Mesothelial cell of epicardium (in vitro differentiated cells): ENCODE measurements at places on chromosomes 4 and X. TPM values are rescaled to one million over a fixed set of nuclear protein-coding genes. Genes with fewer than 3 reads are reported as not detected.

HSD17B13 gene
- total RNA-seq = 0.16 to 0.20 TPM (median 0.18 TPM) in 3 replicates

GRCh38 chr4:74933562-74934015 lies 673 bp downstream of the PARM1 start:
- no peak for DNase-seq

DNA sequence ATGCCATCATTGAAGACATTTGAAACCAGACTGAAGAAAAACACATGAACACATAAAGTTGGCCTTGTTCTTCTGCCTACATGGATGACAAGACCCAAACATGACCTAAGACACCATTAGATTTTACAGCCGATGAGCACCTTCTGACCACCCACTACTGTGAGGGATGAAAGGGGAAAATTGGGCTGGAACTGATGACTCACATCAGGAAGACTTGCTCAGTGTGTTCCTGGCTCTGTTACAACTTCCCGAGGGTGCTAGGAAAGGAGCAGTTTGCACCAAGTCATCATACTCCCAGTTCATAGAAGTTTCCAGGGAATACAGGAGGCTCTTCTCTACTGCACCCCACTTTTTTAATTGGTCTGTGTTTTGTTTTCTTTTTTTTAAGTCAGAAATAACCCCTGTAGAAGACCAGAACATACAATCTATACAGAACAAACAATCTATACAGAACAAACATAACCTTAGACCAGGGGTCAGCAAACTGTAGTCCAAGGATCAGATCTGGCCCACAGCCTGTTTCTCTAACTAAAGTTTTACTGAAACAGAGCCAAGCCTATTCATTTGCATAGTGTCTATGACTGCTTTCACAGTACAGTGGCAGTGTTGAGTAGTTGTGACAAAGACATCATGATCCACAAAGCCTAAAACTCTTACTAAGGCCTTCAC lies 25.3 kb downstream of the BTC start:
- no peak for DNase-seq

GRCh38 chr4:128793859-128794672 lies 15.4 kb upstream of the JADE1 start:
- no peak for DNase-seq

- DNase-seq = peak; percentile 35
Observed at GRCh38 chr4:2934077-2934812, 29.0 kb downstream of the NOP14 start.

DNA sequence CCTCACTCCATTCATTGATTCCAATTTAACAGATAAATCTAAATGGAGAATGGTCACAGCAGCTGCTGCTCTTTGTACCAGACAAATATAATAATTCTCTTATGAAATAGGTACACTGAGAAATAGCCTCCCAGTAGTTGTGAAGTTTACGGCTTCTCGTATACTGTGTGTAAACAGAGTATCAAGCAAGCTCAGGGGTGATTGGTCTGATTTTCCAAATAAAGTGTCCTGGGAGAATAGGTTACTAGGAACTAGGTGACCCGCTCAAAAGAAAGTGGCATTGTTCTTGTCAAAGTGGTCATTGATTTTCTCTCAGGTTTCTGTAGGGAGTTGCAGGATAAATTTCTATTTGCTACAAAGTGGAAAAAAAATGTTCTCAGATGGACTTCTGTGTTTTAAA lies 838.2 kb downstream of the RAPGEF2 start:
- DNase-seq = no peak

DNA sequence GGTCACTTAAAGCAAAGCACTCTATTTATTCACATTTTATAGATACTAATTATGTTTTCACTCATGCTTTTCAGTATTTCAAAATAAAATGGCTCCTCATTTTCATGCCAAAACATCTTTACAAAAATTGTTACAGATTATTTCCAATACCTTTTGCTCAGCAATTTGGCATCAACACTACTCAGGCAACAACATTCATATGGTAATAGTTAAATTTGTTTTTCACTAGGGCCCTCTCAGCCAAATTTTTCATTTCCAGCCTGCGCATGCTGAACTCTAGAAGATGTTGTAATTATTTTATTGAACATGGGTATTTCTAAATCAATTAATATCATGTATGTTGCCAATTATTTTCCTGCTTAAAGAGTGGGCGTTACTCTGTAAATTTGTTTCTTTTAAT lies 225.6 kb downstream of the ANTXR2 start:
- DNase-seq = no peak

- no peak for DNase-seq
Observed at GRCh38 chr4:178316211-178316610, 874.0 kb upstream of the AGA start.

- no peak for DNase-seq
Observed at GRCh38 chrX:73922856-73923455, 360.0 kb downstream of the CHIC1 start.
